ENCODE measurements at places on chromosomes 1 and 21.

DNA sequence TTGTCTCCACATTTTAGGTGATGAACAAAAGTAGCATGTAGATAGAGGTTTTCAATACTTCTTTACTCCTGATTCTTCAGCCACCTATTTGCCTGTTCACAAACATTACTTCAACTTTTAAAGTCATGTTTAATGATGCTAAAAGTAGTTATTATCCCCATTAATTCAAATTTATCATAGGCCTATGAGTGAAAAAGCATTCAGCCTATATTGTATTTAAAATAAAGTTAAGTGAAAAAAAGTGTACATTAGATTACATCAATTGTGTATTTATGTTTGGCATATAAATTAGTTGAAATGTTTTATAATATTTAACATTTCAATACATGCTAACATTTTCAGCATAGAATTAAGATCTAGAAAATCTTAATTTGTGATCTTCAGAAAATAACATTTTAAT, 10.5 kb downstream of the CDKN2C start:
- DNase-seq = no peak

- no peak for DNase-seq
Observed at GRCh38 chr1:27536767-27537166, 46.8 kb upstream of the WASF2 start.

DNA sequence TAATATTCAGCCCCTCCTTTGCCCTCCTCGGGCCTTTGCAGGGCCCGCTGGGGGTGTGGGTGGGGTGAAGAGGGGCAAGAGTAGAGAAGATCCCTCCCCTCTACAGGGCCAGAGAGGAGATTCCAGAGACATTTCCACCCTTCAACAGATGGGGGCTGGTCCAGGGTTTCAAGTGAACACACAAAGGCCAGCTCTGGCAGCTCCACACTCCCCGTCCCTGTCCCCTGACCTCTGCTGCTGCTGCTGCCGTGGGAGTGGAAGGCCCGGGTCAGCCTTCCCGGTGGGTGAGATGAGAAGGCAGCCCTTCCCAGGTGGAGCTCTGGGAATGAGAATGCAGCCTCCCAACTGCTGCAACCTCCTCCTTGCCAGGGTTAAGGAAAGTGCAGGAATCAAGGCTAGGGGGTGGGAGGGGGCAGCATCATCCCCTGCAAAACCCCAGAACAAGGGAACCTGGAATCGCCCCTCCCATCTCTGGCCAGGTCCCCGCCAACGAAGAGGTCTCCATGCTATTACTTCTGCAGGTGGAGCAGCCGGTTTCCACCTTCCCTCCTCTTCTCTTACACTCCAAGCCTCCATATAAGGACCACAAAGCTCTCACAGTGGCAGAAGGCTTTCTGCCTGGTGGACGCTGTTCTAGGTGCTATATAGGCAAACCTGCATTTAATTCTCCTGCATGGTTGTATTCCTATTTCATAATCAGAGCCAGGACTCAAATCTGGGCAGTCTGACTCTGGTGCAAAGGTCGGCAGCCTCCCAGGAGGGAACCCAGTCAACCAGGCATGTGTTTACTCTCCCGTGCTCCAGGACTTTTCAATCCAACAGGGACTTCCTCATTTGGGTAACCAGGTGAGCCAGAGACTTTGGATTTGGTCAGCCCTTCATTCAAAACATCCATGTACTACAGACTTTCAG, 22.9 kb upstream of the ARHGEF10L start:
- DNase-seq = no peak

DNA sequence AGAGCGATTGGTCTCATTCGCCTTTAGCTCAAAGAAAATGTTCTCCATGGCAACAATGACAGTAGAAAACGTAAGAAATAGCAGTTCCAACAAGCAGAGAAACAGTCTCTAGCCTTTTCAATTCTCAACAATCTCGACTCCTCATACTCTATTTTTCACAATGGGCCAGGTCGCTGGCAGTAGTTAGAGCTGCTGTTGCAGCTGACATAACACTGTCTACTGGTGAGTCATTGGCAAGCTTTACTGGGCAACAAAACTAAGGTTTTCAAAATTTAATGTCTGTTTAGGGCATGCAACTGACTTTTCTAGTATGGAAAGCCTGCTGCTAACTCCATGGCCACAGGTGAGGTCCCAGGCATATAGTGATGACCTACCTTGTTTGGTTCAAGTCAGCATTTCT, 221.1 kb upstream of the KAZN start:
- no peak for DNase-seq

Data from skeletal muscle cell (primary cell).